Tibial nerve (tissue), 4 donors: ENCODE measurements at places on chromosomes 3 and 15.

GRCh38 chr15:33722005-33722672 lies 246.2 kb upstream of the CHRM5 start:
- DNase-seq, result no peak

DNA sequence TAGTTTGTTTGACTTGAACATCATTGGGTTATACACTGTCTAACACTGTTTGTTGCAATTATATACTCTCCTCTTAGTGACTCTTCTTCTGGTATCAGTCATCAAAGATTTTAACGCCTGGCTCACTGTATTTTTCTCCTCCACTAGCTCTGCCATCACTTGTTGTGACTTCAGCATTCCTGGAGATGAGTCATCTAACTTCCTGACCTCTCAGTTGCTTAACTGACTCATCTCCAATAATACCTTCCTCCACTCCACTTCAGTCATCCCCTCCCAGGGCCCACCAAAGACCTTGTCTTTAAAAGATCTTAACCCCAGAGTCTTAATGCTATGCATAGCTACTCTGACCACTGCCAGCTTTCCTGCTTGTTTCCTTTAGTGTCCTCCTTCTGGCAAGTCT lies 28.6 kb upstream of the CLSTN2 start:
- DNase-seq, result no peak

GRCh38 chr15:101538177-101538576 lies 48.7 kb upstream of the PCSK6 start:
- DNase-seq, result no peak

- DNase-seq, result no peak
Measured at GRCh38 chr3:42492508-42493080, 9.8 kb upstream of the VIPR1 start.

- no peak for DNase-seq
Measured at GRCh38 chr15:28020644-28021043, 78.5 kb downstream of the OCA2 start.

DNA sequence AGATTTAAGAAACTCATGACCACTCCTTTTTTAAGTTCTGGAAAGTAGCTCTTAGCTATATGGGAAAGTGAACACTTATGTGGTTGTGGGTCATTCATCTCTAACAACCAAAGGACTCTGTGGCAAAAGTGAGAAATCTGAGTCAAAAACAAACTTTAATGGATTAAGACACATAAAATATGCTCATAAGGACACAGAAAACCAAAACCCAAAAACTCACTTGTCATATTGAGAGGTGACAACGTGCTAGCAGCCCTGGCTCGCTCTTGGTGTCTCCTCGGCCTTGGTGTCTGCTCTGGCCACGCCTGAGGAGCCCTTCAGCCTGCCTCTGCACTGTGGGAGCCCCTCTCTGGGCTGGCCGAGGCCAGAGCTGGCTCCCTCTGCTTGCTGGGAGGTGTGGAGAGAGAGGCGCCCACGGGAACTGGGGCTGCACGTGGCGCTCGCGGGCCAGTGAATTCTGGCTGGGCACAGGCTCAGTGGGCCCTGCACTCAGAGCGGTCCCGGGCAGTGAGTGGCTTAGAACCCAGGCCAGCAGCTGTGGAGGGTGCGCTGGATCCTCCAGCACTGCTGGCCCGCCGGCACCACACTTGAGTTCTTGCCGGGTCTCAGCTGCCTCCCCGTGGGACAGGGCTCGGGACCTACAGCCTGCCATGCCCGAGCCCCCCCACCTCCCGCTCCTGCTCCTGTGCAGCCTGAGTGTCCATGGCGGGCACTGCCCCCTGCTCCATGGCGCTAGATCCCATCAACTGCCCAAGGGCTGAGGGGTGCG lies 30.3 kb upstream of the SKIL start:
- no peak for DNase-seq

DNA sequence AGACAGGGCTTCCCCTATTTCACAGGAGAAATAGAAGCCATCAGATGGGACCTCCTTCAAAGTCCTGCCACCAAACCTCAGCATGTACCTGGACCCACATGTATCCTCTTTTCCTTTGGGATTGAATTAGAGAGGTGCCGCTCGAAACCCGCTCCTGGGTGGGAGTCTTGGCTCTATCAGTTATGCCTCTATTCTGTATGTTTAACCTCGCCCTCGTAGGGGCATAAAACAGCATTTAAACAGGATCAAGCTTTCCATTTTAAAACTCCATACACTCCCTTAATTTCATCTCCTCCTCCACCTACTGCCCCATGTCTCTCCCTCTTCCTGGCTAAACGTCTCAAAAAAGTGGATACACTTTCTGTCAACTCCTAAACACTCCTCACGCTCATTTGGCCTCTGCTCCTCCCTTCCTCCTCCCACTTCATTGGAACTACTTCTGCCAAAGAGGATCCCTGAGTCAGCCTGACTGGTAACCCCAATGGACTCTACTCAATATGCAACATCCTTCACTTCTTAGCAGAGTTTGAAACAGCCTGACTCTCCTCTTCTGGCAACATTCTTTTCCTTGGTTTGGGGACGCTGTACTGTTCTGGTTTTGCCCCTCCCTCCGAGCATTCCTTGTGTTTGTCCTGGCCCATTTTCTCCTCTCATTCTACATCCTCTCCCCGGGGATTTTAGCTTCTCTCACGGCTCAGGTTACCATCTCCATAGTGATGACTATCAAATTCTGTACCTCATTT lies 23.0 kb upstream of the MUC20 start:
- no peak for DNase-seq

DNA sequence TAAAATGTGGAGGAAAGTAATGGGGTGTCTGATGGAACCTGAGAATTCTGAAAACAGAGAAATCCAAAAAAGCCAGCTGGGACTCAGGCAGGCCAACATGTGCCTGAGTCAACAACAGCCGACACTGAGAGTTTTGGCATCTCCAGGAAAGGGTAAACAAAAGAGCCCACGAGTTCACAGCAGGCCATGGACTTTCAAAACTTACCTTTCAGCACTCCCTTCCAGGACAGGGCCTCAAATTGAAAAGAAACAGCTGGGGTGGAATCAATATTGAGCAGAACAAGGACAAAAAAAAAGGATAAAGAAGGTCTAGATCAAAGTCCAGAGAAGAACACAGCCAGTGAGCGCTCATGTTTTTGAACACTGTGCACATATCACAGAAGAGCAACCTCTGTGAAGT lies 735.4 kb upstream of the GRM7 start:
- DNase-seq, result no peak

- no peak for DNase-seq
Measured at GRCh38 chr15:48634096-48634495, 11.4 kb downstream of the FBN1 start.

- DNase-seq, result no peak
Measured at GRCh38 chr3:128412180-128413002, 54.3 kb downstream of the DNAJB8 start.

GRCh38 chr15:38475361-38475760 lies 21.4 kb downstream of the FAM98B start:
- no peak for DNase-seq

- no peak for DNase-seq
Measured at GRCh38 chr3:98573181-98573728, 20.2 kb downstream of the CPOX start.

- DNase-seq, result no peak
Measured at GRCh38 chr15:58065445-58066041, at the start of gene ALDH1A2. TSS of gene ALDH1A2 (minus strand) at chr15:58065711. CDS start at chr15:58065650, 61 bp downstream.

GRCh38 chr3:38545550-38545949 lies 49.4 kb downstream of the EXOG start:
- DNase-seq, result no peak

GRCh38 chr3:123750659-123751420 lies 133.3 kb downstream of the MYLK start:
- DNase-seq, result no peak

GRCh38 chr15:76575679-76576078 lies 239.1 kb downstream of the ISL2 start:
- no peak for DNase-seq

DNA sequence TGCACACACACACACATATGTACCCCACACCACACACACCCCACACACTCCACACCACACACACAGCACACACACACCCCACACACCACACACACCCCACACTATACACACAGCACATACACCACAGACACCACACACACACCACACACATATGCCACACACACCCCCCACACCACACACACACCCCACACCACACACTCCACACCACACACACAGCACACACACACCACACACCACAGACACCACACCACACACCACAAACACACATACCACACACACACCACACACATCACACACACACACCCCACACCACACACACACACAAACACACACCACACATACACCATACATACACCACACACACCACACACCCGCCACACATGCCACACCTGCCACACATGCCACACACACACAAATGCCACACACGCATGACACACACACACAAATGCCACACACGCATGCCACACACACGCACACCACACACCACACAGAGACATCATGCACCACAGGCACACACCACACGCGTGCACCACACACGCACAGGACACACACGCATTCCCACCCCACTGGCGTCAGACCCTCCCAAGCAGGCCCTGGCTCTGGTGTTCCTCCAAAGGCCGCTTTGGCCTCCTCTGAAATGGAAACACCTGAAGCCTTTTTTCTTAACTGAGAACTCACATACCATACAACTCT lies 15.7 kb downstream of the CHST13 start:
- DNase-seq, result no peak

DNA sequence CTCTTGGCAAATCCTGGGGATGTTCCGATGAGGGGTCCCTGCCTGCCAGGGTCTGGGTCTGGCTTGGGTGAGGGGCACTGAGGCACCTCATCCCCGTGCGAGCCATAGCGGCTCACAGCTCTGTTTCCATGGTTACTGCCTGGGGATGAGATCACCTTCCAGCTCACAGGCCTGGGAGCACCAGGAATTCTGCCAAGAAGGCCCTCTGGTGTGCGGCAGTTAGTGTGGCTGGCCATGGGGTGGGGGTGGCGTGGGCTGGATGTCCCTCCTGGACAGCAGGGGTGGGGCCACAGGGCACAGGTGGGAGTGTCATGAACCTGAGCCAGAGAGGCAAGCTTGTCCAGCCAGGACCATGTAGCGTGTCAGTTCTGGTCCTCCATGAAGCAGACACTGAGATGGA lies 22.1 kb upstream of the PRR23E start:
- no peak for DNase-seq

DNA sequence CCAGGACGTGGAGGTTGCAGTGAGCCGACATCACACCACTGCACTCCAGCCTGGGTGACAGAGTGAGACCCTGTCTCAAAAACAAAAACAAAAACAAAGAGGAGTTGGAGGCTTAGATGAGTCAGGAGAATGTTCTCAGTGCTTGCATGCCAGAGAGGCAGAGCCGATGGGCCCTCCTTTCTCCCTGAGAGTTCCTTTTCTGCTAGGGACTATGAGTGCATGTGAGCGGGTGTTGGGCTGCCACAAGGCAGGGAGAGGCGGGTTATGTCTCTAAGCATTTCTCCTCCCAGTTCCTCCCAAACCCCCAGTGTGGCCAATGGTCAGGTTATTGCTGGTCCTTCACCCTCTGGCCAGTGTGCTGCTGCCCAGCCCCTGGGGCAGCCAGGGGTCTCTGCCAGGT lies 45.1 kb downstream of the RTP1 start:
- DNase-seq, result no peak

GRCh38 chr3:169405076-169405475 lies 258.4 kb downstream of the MECOM start:
- DNase-seq, result no peak

DNA sequence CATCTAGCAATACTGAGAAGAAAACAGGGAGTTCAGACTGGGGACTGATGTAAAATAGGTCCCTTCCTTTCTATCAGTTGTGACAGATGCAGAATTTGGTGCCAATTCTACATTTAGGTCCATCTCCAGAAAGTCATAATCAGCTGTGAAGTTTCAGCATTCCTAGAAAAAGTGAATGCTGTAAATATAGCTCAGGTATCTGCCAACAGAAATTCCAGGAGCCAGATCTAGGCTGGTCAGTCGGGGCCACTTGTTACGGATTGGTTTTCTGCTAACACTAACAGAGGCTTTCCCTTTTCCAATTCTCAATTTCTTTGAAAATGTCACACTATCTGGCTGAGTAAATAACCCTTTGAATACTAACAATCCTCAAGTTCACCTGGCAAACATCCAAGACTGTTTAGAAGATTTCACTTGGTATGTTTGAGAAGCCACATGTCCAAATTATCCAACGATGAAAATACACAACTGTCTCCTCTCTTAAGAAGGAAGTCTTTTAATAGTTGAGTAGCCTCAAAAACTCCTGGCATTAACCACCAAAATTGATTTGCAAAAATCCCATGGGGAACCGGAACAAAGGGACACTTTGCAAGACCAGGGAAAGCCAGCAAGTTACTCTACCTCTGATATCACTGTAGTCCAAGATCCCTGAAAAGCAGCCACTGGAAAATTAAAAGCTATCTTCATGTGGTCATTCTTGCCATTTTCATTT lies 222.3 kb downstream of the ZMAT3 start:
- no peak for DNase-seq

DNA sequence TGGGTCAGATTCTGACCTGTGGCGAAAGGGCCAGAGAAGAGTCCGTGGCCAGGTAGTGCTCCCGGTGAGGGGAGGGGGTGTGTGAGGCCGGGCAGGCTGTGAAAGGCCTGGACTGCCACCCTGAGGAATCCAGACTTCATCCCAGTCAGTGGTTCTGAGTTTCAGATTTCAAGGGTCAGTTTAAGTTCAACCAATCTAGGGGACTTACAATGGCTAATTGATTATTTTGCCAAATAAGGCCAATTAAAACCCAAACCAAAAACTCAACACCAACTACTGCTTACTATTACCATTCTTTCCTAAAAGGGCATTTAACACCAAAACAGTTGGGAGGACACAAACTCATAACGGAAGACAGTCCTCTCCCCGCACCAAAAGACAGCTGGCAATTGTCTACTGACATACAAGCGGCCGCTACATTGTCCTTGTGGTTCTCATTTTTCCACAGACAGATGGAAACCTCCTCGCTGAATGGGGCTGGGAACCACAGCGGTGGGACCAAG lies 30.5 kb downstream of the TMEM44 start:
- no peak for DNase-seq

DNA sequence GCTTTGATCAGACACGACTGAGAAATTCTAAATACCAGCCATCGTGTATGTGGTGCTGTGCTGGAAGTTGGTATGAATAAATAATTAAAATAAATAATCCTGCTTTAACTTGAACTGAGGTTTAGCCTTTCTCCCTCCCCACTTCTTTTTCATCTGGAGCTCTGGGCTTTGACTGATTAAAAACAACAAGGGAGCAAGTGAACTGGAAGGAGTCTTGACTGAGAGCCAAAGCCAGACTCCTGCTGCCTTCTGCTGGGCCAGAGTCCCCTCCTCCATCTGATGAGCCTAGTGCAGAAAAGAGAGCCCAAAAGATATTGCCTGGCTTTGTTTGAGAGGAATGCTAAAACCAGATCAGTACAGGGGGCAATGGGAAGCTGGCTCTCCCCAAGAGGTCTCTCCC lies 96.0 kb downstream of the CCNL1 start:
- no peak for DNase-seq

GRCh38 chr15:85681386-85681785 lies 113.3 kb downstream of the KLHL25 start:
- no peak for DNase-seq

DNA sequence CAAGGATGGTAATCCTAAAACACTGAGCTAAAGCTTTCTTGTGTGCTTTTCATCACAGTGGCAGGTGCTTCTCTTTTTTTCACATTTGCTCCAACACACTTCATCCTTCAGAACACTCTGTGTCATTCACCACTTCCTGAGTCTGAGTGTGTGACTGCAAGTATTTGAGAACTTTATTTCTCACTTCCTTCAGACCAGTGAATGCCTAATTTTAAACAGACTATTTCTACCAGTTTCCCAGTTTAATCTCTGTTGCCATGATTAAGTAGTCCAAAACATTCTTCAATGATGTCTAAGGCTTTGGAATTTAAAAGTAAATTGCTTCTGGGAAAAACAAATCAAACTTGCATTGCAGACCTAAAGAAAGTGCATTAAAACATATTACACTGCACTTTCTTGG lies 541.2 kb downstream of the RBMS3 start:
- DNase-seq, result no peak
